Endothelial cell of umbilical vein (primary cell): ENCODE measurements at places on chromosomes 2 and 18.

DNA sequence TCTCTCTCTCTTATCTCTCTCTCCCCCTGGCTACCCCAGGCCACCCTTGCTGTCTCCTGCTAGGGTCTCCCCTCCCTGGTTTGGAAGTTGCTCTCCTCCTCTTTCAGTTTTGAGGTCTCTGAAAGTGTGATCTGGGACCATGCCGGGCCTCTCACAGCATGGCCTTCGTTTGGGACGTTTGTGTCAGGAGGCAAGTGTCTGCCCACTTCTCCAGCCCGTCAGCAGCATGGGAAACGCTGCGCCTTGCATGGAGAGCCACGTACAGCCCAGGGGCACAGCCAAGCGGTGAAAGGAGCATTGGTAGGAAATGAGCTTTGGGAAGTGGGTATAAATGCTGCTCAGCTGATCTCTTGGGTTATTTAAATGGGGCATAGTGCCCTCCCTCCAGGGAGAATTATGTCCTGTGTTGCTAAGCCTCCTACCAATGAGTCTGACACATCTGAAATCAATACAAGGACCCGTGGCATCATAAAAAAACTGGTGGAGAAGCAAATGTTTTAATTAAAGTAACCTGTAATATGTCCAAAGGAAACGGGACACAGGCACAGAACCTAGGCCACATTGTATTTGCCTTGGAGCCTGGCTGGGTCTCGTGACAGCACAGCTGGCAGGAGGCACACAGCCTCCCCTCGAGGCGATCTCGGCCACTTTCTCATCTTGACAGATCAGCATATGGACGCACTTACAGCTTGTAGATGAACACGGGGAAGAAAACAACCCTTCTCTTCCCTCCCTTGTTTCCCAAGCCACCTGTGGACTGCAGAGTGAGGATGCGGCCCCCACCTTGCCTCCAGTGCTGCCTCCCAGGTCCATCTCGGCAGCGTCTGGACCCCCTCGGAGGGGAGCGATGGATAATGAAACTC is 72.7 kb downstream of the SH3RF3 start:
- no peak for DNase-seq
- no peak overlapping the region for H3K27ac ChIP-seq
- no peak overlapping the region for H3K4me3 ChIP-seq
- H3K27me3 ChIP-seq: no peaks in the 10 kb centered on the region
- no peaks in the 10 kb centered on the region for H3K4me1 ChIP-seq

DNA sequence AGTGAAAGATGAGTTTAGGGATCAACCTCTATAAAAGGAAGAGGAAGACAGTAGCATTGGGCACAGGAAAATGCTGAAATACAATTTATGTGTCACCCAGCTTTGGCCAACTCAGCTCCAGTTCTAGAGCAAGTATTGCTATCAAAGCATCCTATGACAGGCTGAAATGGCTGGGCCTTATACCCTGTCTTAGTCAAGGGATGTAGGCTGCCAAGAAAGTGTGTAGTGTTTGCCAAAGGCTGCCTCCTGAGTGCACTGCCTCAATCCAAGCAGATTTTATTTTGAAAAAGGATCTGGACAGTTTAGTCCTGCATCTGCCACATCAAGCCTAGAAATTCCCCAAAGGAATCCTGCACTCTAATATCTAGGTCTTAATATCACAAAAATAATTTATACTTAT is 359.9 kb upstream of the ZC3H15 start:
- no peak for DNase-seq
- H3K4me3 ChIP-seq: no peak overlapping the region
- peaks cover 26% of the 10 kb centered on the region for H3K4me1 ChIP-seq
- no peaks in the 10 kb centered on the region for H3K27me3 ChIP-seq

DNA sequence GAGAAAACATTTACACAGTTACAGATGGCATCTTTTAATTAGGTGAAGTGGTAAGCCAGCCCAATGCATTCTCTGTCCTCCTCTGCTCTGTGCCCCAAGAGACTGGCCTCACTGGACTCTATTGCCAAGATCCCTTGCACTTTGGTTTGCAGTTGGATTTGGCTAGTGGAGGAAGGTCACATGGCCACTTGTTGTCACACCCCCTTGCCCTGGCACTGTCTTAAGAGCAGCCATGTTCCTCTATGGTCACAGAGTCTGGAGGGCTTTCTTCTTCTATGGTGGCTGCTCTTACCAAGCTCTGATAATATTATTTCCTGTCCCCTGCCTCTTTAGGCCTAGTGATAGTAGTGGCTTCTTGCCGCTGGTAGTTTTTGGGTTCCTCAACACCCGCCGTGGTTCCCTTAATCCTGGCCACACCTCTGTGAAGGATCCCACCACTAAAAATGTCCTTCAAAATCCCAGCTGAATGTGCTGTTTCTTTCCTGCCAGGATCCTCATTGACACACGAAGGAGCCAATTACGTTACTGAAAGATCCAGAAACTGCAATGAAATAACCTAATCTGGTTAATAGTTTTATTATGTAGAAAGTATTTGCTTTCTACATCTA is 111.1 kb downstream of the CDC42EP3 start:
- no peak for DNase-seq
- H3K4me1 ChIP-seq: peaks cover 32% of the 10 kb centered on the region
- no peaks in the 10 kb centered on the region for H3K36me3 ChIP-seq
- H3K4me3 ChIP-seq: no peak overlapping the region

GRCh38 chr2:174485788-174486562 is 854 bp downstream of the GPR155 start:
- H3K4me1 ChIP-seq: peaks cover 10% of the 10 kb centered on the region
- peak overlapping the region; percentile 71 for H3K4me3 ChIP-seq
- H3K27ac ChIP-seq: no peak overlapping the region
- DNase-seq: peak; percentile 36
- H3K27me3 ChIP-seq: peaks cover 1% of the 10 kb centered on the region

DNA sequence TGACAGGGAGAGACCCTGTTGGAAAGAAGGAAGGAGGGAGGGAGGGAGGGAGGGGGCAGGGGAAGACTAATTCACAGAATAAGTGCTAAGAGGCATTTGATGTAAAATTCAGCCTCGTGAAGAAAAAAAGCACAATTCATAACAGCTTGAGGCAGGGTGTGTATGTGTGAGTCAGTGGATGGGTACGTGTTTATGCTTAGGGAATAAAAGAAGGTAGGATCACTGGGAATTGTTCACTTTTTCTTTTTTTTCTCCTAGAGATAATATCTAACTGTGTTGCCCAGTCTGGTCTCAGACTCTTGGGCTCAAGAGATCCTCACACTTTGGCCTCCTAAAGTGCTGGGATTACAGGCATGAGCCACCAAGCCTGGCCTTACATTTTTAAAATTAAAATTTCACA is 39.2 kb downstream of the WDR33 start:
- peaks cover 12% of the 10 kb centered on the region for H3K4me1 ChIP-seq
- peak overlapping the region; percentile 80 for H3K27ac ChIP-seq
- H3K36me3 ChIP-seq: peaks cover 4% of the 10 kb centered on the region

- H3K27me3 ChIP-seq: no peaks in the 10 kb centered on the region
- DNase-seq: peak; percentile 52
- no peak overlapping the region for H3K27ac ChIP-seq
- H3K4me1 ChIP-seq: no peaks in the 10 kb centered on the region
- peaks cover 13% of the 10 kb centered on the region for H3K36me3 ChIP-seq
Measured at GRCh38 chr18:76875390-76876325, 53.3 kb downstream of the ZNF236 start.

GRCh38 chr2:61177727-61178549 is 15.9 kb downstream of the C2orf74 start:
- DNase-seq: peak; percentile 36
- H3K4me3 ChIP-seq: peak overlapping the region; percentile 10
- peak overlapping the region; percentile 71 for H3K27ac ChIP-seq
- H3K36me3 ChIP-seq: peaks cover 7% of the 10 kb centered on the region
- peaks cover 2% of the 10 kb centered on the region for H3K27me3 ChIP-seq

- no peak overlapping the region for H3K27ac ChIP-seq
- no peaks in the 10 kb centered on the region for H3K36me3 ChIP-seq
- peaks cover 5% of the 10 kb centered on the region for H3K4me1 ChIP-seq
Measured at GRCh38 chr18:11387880-11388279, 221.5 kb upstream of the SLC35G4 start.

DNA sequence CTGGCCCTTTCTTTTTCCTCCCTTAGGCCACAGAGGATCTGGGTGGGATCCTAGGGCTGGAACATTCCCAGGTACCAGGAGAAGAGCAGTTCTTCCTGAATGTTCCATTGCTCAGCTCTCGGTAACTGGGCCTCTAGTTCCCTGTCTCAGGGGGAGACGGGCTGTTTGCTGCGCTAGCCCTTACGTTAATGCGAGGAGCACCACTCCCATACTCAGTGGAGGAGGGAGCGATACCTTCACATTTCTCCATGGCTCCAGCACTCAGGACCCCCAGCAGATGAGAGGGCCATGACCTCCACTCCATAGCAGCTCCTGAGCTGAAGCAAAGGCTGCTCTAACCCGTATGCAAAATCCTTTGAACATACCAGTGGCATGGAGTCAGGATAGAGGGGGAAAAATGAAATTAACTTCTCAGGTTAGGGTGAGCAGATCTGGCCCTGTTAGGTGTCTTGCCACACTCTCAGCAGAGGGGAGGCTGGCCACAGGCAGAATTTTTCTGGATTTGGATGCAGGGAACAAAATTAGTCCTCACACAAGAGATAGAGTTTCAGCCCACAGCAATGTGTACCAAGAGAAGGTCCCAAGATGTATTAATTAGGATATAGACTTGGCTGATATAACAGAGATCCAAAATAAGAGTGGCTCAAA is 206.7 kb downstream of the ZFP36L2 start:
- H3K27me3 ChIP-seq: peaks cover 1% of the 10 kb centered on the region
- H3K4me1 ChIP-seq: no peaks in the 10 kb centered on the region
- DNase-seq: no peak

DNA sequence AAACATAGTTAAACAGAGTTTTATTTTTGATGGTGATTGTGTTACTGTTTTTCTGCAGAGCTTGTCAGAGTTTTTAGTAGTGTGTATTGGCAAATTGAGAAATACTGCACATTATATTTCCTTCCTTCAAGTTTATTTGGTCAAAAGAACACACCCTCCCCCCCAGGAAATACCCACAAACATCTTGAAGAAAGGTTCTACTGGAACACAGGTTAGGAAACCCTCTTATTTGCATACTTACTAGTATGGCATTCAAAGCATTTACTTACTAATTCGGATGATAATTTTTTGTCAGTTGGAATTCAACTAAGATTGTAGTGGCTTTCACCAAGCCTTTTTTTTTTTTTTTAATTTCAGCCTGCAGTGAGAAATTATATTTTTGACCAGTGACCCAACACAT is 9.1 kb downstream of the CAB39 start:
- H3K36me3 ChIP-seq: peaks cover 2% of the 10 kb centered on the region
- no peak overlapping the region for H3K4me3 ChIP-seq
- DNase-seq: no peak
- peaks cover 3% of the 10 kb centered on the region for H3K4me1 ChIP-seq
- no peak overlapping the region for H3K27ac ChIP-seq
- H3K27me3 ChIP-seq: no peaks in the 10 kb centered on the region

GRCh38 chr2:235521844-235522243 is 28.0 kb downstream of the AGAP1 start:
- H3K36me3 ChIP-seq: no peaks in the 10 kb centered on the region
- H3K27me3 ChIP-seq: no peaks in the 10 kb centered on the region
- no peak overlapping the region for H3K4me3 ChIP-seq
- no peak for DNase-seq
- H3K27ac ChIP-seq: no peak overlapping the region
- H3K4me1 ChIP-seq: peaks cover 11% of the 10 kb centered on the region

DNA sequence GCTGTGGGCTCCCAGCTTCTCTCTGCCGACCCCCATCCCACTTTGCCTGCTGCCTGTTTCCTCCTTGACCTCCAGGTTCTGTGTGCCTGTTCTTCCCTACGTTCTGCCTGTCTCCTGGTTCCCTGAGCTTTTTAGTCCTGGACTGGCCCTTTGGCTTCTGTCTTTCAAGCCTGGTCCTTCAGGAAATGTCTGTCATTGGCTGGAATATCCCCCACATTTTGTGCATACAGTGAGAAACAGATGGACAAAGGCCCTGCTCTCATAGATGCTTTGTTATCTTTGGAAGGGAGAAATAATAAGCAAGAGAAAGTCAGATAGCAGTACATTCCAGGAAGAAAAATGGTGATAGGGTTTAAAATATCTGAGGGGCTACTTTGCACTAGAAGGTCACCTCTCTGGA is 5.7 kb downstream of the MGAT5 start:
- no peaks in the 10 kb centered on the region for H3K27me3 ChIP-seq
- no peak overlapping the region for H3K4me3 ChIP-seq
- no peaks in the 10 kb centered on the region for H3K36me3 ChIP-seq
- H3K4me1 ChIP-seq: peaks cover 25% of the 10 kb centered on the region
- H3K27ac ChIP-seq: no peak overlapping the region

- H3K27ac ChIP-seq: no peak overlapping the region
- H3K4me3 ChIP-seq: no peak overlapping the region
- DNase-seq: peak; percentile 75
- H3K27me3 ChIP-seq: peaks cover 8% of the 10 kb centered on the region
- H3K36me3 ChIP-seq: no peaks in the 10 kb centered on the region
Measured at GRCh38 chr2:191051825-191052778, 38.1 kb upstream of the STAT1 start.

DNA sequence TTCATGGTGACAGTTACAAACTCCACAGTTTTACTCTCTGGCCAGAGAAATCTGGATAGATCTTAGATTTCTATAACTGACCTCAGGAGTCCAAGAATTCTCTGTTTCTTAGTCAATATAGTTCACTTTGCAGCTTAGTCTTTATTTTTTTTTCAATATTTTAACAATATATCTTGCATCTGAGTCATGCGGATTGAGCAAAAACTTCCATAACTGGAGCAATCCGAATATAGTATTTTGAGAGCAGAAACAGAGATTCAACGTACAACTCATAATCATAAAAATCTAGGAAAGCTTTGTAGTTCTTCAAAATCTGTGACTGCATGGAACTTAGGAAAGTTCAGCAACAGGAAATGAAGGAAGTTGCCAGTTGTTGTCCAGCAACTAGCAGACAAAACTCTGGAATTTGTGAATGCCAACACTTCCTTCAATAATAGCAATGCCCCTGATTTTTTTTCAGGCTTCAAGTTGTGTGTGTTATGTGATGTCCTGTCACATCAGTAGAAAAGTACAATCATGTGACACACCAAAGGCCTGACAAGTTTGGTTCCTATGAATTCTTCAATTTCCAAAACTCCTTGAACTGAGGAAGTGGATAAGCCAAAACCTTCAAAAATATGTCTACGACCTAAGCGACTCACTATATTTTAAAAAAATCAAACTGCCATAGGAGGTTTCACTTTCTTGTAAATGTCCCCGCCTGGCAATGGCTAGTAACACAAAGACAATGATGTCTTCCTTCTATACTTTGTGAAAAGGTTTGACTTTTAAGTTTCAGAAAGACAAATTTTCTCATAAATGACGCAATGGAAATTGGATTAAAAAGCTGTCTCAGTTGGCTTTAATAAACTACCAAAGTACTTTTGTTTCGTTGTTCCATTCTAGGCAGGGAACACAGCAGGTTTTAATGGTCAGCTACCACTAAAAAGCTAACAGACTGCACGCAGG is 510.6 kb downstream of the ERBB4 start:
- peaks cover 30% of the 10 kb centered on the region for H3K4me1 ChIP-seq
- peak overlapping the region; percentile 40 for H3K27ac ChIP-seq
- DNase-seq: peak; percentile 78
- H3K27me3 ChIP-seq: no peaks in the 10 kb centered on the region
- no peaks in the 10 kb centered on the region for H3K36me3 ChIP-seq
- H3K4me3 ChIP-seq: no peak overlapping the region
